Fibroblast of skin of left quadriceps (primary cell): ENCODE measurements at places on chromosomes 1 and 21.

DNA sequence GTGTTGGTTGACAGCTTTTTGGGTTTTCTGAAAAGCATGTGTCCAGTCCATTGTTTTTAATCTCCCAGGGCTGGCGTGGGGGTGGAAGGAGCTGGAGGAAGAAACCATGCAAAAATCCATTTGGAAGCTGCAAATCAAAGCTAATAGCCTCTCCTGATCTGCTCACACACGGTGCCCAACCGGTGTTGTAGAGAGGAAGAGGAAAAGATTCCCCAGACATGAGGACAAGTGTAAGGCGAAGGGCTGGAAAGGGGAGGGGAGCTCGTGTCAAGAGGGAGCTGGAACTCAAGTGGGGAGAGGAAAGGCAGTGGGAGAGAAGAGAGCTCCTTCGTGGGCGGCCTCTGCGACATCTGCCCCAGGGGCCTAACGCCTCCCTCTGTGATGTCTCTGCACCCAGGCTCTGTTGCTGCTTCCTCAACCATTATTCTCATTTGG is 112.3 kb upstream of the IRF2BP2 start:
- DNase-seq = no peak

DNA sequence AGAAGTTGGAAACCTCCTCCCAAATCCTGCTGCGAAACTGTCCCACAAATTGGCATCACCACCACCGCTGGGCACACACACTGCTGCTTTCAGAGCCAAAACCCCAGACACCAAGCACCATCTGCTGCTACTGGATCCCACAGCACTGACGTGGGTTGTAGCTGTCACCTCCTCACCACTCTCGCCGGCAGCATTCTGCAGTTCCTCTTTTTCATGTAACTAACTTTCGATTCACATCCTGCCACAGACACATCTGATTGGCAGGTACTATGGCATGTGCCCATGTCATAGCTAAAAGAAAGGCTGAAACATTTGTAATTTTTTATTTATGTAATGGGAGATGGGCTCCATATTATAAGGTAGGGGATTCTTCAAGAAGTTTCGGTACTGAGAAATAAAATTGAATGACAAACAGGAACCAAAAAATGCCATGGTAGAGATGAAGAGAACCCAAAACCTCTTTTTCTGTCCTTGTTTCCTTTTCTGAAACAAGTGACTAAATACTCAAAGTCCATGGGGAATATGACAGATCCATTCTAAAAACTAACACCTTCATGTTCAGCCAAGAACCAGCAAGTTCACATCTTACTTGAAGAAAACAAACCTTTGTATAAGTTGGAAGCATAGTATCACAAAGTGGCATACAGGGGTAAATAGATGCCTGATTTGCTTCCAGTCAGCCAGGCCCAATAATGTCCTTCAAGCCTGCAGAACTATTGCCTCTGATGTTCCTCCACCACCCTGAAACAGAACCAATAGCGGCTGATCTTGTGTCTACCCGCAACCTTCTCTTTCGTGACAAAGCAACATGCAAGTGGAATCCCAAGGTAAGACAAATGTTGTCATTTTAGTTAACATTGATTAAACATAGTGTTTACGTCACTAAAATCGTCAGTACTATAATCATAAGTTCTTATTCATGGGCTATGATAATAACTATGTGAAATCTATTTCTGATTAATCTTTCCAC is 26.6 kb upstream of the RGS13 start:
- DNase-seq = no peak

- no peak for DNase-seq
Measured at GRCh38 chr1:1544544-1544943, 4.1 kb upstream of the TMEM240 start.

DNA sequence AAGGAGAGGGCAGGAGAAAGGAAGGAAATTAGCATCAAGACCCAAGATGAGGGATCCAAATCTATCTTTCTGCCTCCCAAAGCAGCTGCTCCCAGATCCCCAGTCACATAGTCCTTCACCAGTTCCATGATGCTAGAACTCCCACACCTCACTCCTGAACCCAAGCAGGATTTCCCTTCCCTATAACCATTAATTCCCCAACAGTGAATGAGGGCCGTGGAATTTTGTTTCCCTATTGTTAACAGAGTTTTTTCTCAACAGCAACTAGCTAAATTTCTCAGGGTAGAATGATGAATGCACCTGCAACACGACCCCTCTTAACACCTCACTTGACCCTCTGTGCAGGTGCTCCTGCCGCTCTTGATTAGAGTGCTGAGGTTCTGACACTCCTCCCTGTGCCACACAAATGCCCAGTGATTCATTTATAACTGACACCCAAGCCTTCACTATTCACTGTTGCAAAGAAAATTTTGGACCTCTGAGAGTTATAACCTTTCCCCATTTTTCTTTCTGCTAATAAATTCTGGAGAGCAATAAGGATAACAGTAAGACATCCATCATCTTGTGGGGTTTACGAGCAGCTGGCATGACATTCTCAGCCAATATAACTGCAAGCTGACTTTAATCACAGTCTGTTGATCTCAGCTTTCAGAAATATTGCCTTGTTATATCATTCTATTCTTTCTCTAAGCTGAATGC is 25.4 kb upstream of the NPL start:
- DNase-seq = no peak

GRCh38 chr1:88980870-88981269 is 11.6 kb downstream of the KYAT3 start:
- DNase-seq = no peak

GRCh38 chr1:155187456-155187891 is 13.8 kb downstream of the TRIM46 start:
- DNase-seq = no peak

DNA sequence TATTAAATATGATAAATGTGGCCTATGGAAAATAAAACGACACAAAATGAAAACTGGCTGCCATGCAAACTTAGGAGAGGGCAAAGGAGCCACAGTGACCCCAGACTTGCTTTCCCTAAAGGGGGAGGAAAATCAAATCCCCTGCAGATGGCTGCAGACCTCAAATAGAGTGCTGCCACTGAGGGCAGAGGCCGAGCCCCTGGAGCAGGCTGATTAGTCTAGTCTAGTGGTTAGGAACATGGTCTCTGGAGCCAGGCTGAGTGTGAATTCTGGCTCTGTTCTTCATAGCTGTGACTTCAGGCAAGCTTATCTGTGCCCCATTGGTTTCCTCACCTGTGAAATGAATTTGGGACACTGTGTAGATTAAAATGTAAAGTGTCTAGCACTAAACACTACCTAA is 60.8 kb downstream of the ITPKB start:
- no peak for DNase-seq

- DNase-seq = no peak
Measured at GRCh38 chr1:169487133-169487532, 1.4 kb upstream of the SLC19A2 start.

- no peak for DNase-seq
Measured at GRCh38 chr1:205287767-205288559, 33.6 kb downstream of the NUAK2 start.

- peak; percentile 26 for DNase-seq
Measured at GRCh38 chr1:196148367-196148970, 459.8 kb downstream of the KCNT2 start.

GRCh38 chr1:232868793-232869491 is 63.7 kb downstream of the MAP10 start:
- DNase-seq = peak; percentile 86
